HFFc6 (cell line): ENCODE measurements at places on chromosomes 7 and 10.

DNA sequence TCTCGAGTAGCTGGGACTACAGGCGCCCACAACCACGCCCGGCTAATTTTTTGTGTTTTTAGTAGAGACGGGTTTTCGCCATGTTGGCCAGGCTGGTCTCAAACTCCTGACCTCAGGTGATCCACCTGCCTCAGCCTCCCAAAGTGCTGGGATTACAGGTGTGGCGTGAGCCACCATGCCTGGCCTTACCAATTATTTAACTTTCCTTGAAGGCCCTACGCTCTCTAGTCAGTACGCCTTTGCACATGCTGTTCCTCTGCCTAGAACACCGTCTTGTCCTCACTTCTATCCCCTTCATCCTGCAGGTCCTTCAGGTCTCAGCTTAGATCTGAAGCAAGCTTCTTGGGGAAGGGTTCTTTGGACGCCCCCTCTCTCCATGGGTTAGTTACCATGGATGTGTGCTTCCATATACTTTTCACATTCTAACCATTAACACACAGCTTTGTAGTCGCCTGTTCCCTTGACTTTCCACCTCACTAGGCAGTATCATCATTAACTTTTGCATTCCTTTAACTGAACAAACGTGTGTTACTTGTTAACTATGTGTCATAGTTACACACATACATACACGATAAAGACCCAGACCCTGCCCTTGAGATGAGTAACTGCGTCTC lies 592 bp upstream of the ATP6V1F start:
- DNase-seq = no peak
- H3K4me3 ChIP-seq = peak overlapping the region; percentile 97
- H3K27ac ChIP-seq = peak overlapping the region; percentile 92
- peaks cover 50% of the 10 kb centered on the region for H3K27me3 ChIP-seq

- peak overlapping the region; percentile 90 for H3K27ac ChIP-seq
- H3K36me3 ChIP-seq = peaks cover 23% of the 10 kb centered on the region
- H3K4me3 ChIP-seq = peak overlapping the region; percentile 98
- DNase-seq = no peak
- H3K27me3 ChIP-seq = peaks cover 5% of the 10 kb centered on the region
These were observed 1.0 kb downstream of the TWIST1 start for GRCh38 chr7:19116121-19117090.

DNA sequence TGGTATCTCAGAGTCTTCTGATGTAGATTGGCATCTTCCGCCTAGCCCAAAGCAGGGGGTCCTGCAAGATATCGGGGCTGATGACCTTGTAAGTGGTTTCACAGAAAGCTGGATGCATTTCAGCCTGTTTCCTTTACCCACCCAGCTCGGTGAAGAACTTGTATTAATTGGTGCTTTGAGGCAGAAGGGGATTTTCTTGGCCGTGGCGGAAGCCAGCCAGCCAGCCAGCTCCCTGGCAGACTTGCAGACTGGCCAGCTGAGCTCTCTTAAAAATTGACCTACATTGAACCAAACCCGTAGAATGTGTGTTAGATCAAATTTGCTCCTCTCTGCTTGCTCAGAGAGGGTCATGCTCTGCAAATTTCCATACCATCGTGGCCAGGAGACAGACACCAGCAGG lies 218.4 kb downstream of the ADAM12 start:
- H3K36me3 ChIP-seq = peaks cover 5% of the 10 kb centered on the region; the same call in 1 of the 2 replicates
- H3K4me3 ChIP-seq = no peak overlapping the region
- DNase-seq = no peak
- peaks cover under 1% of the 10 kb centered on the region for H3K27me3 ChIP-seq
- peaks cover 21% of the 10 kb centered on the region for H3K4me1 ChIP-seq

DNA sequence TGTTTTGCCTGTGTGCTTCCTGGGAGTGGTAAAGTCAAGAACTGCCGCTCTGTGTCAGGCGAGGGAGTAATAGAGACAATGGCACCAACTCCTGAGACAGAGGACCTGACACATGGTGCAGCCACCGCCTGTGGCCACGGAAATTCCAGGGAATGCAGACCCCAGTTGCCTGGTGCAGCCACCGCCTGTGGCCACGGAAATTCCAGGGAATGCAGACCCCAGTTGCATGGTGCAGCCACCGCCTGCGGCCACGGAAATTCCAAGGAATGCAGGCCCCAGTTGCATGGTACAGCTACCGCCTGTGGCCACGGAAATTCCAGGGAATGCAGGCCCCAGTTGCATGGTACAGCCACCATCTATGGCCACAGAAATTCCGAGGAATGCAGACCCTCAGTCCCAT lies 8.7 kb downstream of the DIP2C start:
- H3K4me3 ChIP-seq = no peak overlapping the region
- peaks cover 74% of the 10 kb centered on the region for H3K4me1 ChIP-seq
- DNase-seq = no peak

- H3K36me3 ChIP-seq = peaks cover 44% of the 10 kb centered on the region
- peaks cover 14% of the 10 kb centered on the region for H3K27me3 ChIP-seq
- H3K4me3 ChIP-seq = peak overlapping the region; percentile 94
These were observed 167.1 kb downstream of the NEURL1 start for GRCh38 chr10:103660364-103661197.

- H3K4me3 ChIP-seq = no peak overlapping the region
- no peak overlapping the region for H3K27ac ChIP-seq
- no peak for DNase-seq
- no peaks in the 10 kb centered on the region for H3K4me1 ChIP-seq
These were observed 332.5 kb upstream of the ETV1 start for GRCh38 chr7:14321947-14322346.

DNA sequence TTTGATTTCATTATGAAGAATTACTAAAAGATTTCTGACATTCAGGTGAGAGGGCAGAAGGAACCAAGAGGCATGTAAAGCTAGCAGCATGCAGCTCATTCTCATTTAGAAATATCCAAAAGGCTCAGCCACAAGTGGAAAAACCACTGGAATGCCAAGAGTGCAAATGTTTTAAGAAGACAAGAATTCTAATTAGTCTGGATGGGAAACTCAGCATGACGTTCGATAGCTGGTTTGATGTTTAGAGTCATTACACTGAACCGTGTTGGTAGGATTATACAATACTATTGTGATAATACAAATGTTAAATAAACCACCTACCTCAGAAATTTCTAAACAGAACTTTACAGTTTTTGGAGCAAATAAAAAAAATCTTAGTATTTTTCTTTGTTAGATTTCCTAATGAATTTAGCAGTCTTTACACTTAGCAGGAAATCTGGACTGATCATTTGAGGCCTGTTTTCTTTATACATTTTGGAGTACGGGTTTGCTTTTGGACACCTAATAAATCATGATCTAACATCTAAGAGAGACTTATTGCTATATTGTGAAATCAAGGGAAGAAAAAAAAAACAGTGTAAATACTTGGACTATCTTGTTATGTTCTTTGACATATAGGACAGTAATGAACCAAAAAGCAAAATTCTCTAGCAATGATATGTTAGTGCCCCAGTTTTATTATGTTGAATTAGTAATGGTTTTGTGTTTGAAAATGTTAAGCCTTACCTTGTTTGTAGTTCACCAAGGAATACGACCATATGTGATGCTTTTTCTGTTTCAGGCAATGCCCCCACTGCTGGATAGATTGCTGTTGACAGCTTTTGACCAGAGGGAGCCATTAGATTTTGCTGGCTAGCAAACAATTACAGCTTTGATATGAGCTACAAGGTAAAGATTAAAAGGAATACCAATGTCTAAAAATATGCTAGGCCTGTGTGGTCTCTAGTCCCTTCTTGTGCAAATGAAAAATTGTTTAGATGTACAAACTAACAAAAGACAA lies 354.1 kb upstream of the SEMA3A start:
- no peaks in the 10 kb centered on the region for H3K36me3 ChIP-seq
- peak overlapping the region; percentile 28; the same call in 1 of the 2 replicates for H3K27ac ChIP-seq
- H3K27me3 ChIP-seq = no peaks in the 10 kb centered on the region
- H3K4me1 ChIP-seq = peaks cover 21% of the 10 kb centered on the region
- DNase-seq = peak; percentile 14

GRCh38 chr10:11677480-11677879 lies 64.7 kb upstream of the ECHDC3 start:
- no peak overlapping the region for H3K27ac ChIP-seq
- H3K27me3 ChIP-seq = peaks cover 43% of the 10 kb centered on the region
- H3K4me1 ChIP-seq = peaks cover 11% of the 10 kb centered on the region
- H3K4me3 ChIP-seq = no peak overlapping the region
- DNase-seq = no peak
- H3K36me3 ChIP-seq = no peaks in the 10 kb centered on the region

DNA sequence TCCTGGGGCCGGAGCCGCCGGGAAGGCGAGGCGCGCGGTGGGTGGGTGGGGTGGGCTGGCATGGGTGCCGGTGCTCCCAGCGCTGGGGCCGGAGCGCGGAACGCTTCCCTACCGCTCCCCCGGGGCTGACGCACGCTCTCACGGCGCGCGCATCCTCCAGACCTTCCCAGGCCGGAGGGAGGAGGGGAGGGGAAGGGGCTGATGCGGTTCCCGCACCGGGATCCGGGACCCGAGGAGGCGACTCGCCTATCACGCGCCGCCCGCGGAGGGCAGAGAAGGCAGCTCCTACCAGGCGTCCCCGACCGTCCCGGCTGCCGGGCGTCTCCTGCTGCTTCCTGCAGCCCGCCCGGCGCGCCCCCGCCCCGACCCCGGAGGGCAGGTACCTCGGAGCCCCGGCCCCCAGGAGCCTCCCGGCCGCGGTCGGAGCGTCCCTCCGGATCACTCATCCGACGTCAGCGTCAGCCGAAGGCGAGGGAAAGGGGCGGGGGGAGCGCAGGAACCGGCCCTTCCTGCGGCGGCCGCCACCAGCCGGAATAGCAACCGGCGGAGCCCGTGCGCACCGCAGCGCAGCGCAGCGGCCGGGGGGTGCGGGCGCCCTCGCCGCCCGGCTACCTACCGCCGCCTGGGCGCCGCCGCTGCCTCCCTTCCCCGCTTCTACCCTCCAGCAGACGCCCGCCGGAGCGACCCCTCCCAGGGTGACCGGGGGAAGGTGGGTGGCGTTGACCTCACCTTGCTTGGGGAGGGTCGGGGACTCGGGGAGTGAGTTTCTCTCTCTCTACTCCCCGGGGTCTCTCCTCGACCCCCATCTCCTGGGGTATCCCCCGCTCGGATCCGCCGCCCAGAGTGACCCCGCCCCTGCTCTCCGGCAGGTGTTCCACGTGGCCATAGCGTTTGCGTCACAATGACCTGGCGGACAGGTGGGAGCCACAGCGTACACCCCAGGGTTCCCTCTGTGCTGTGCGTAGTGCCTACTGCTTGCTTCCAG lies at the start of gene ICA1:
ICA1 (minus strand) TSS at position 457 of the 985 bp plus-strand sequence. CDS start 26,241 bp downstream, outside the sequence.
- no peak within 1 kb of the TSS for H3K4me3 ChIP-seq
- peaks cover 18% of the 10 kb centered on the region for H3K27me3 ChIP-seq
- H3K27ac ChIP-seq = no peak within 1 kb of the TSS
- no peak for DNase-seq
- H3K4me1 ChIP-seq = no peaks in the 10 kb centered on the region

DNA sequence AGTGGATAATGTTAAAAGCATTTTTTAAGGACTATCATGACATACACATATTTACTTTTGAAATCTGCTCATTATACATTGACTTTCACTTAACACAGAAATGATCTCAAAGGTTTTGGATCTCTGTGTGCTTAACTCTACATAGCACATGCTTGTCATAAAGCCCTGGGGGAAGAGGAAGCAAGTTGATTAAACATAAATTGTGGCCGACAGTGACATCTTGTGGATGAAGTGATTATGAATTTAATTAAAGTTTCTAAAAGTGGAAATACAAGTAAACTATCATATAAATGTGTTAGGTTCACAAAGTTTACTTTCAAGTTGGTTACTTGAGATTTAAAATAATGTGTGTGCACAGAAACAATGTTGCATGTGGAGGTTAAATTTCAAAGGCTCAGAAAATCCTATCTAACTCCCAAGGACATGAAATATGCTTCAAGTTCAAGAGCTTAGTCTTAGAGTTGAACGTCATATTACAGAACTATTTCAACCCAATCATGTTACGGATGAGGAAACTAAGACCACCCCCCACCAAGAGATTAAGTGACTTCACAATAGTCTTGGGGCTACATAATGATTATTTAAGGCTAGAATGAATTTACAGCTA lies 1247.8 kb downstream of the GATA3 start:
- no peak overlapping the region for H3K4me3 ChIP-seq
- DNase-seq = peak; percentile 49
- H3K4me1 ChIP-seq = no peaks in the 10 kb centered on the region
- H3K27me3 ChIP-seq = no peaks in the 10 kb centered on the region; the same call in 1 of the 2 replicates
- no peak overlapping the region for H3K27ac ChIP-seq

- no peaks in the 10 kb centered on the region for H3K4me1 ChIP-seq
- no peaks in the 10 kb centered on the region for H3K36me3 ChIP-seq
These were observed 37.3 kb downstream of the PLPP4 start for GRCh38 chr10:120494313-120494710.

- peaks cover 6% of the 10 kb centered on the region for H3K36me3 ChIP-seq
- H3K27ac ChIP-seq = no peak overlapping the region
- no peaks in the 10 kb centered on the region for H3K4me1 ChIP-seq
- no peaks in the 10 kb centered on the region for H3K27me3 ChIP-seq
- no peak for DNase-seq
- H3K4me3 ChIP-seq = no peak overlapping the region
These were observed 52.6 kb downstream of the PLEKHA8 start for GRCh38 chr7:30080818-30081217.

DNA sequence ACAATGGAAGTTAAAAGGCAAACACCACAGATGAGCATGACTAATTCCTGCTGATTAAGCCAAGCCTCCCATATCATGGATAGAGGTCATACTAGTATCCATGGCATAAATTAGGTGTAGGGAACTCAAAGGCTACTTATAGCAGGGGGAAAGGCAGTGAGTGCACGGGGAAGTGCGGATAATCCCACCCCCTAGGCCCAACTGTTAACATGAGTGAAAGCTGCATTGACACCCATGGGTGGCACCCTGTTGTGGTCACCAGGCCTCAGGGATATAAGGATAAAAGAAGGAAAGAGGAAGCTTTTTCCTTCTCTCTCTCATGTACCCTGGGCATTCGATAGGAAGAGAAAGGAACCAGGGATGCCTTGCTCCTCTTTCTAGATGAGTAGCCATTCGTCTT lies 161.9 kb downstream of the DGKB start:
- H3K4me3 ChIP-seq = no peak overlapping the region
- peaks cover 31% of the 10 kb centered on the region for H3K36me3 ChIP-seq
- DNase-seq = no peak
- no peaks in the 10 kb centered on the region for H3K27me3 ChIP-seq

DNA sequence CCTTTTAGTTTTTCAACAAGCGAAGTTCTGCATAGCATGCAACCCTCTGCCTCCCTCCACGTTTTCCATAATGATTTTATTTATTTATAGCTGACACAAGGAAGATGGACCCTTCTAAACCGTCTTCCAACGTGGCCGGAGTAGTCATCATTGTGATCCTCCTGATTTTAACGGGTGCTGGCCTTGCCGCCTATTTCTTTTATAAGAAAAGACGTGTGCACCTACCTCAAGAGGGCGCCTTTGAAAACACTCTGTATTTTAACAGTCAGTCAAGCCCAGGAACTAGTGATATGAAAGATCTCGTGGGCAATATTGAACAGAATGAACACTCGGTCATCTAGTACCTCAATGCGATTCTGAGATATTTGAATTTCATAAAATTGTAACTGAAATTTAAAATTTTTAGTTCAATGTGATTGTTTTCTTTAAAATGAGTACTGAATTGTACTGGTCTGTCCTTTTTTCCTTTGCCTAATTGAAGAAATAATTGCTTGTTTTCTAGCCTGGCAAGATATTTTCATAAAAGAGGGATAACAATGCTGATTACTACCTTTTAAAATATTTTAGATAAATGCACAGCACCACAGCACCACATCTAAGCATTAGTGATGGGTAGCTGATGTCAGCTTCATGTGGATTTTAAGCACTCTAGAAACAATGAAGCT lies 41.5 kb upstream of the SLC39A12 start:
- H3K4me3 ChIP-seq = no peak overlapping the region
- no peak overlapping the region for H3K27ac ChIP-seq
- no peaks in the 10 kb centered on the region for H3K36me3 ChIP-seq
- peaks cover 9% of the 10 kb centered on the region for H3K4me1 ChIP-seq

GRCh38 chr7:144826208-144826607 lies 9.6 kb downstream of the TPK1 start:
- no peaks in the 10 kb centered on the region for H3K4me1 ChIP-seq
- DNase-seq = no peak
